ENCODE measurements at places on chromosomes 3 and 15.

GRCh38 chr15:40702077-40702476 lies 7.1 kb downstream of the RAD51 start:
- no peak for DNase-seq

GRCh38 chr3:109336291-109336861 lies 970 bp downstream of the DPPA4 start:
- no peak for DNase-seq

DNA sequence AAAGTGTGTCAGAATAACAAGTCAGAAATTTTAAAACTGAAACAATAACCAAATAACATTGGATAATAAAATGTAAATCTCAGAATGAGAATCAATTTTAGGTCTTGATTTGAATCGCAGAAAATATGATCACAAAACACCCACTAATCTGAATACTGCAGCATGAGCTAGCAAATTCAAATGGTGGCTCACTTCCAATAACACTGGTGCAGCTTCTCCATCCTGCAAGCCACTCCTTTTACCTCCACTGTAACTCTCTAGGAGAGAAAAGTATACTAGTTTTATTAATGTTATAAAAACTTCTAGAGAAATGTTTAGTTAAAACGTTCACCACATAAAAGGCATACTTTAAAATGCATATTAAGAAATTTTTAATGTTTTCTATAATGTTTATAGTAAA lies 30.4 kb downstream of the UBE3A start:
- no peak for DNase-seq

DNA sequence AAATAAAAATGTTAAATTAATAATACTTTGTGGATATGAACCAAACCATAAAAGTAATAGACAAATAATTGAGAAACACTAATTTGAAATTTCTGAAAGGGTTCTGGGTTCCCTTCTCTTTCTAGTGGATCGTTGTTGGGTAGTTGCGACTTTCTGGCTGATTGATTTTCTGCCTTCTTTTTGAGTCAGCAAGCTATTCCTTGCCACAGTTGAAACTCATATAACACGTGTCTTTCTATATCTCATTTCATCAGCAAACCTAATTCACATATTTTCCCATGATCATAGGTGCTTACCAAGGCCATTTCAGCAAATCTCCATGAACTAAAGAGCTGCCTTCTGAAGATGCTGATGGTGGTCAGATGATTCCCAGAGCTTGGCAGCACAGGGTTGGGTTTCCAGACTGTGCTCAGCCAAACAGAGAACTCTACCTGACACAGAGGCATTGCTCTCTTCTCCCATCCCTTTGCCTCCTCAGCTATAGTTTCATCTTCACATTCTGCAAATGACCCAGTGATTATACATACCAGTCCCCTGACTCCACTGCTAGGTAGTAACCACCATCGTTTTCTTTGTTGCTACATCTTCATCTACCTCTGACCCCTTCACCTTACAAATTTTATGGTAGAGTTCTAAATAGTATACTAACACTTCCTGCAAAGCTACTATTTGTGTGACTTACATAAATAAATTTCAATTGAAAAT lies 383.9 kb upstream of the DPH6 start:
- DNase-seq, result no peak

GRCh38 chr3:33054100-33055092 lies 42.5 kb downstream of the GLB1 start:
- no peak for DNase-seq

DNA sequence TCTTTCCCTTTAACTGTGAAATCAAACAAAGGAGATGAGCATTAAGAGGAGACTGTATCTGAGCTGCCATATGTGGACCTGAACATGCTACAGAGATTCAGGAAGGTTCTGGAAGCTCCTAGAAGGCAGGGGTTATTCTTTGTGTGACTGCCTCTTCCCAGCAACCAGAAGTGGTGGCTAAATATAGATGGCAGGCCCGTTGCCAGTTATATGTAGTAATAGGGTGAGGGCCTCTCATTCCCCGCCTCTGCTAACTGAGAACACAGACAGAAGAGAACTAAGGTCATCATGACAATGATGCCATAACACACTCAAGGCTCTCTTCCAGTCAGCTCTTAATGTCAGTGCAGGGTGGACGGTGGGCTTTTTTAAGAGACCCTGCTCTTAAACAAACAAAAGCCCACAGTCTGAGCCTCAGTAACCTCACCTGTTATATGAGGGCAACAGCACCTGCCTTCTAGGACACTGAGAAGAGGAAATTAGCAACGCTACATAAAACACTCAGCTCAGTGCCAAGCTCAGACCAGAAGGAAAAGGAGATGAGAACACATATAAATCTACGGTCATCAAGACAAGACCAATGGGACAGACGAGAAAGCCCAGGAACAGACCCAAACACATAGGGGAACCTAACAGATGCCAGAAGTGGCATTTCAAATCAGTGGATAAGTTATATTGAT lies 22.3 kb downstream of the CFAP92 start:
- no peak for DNase-seq

DNA sequence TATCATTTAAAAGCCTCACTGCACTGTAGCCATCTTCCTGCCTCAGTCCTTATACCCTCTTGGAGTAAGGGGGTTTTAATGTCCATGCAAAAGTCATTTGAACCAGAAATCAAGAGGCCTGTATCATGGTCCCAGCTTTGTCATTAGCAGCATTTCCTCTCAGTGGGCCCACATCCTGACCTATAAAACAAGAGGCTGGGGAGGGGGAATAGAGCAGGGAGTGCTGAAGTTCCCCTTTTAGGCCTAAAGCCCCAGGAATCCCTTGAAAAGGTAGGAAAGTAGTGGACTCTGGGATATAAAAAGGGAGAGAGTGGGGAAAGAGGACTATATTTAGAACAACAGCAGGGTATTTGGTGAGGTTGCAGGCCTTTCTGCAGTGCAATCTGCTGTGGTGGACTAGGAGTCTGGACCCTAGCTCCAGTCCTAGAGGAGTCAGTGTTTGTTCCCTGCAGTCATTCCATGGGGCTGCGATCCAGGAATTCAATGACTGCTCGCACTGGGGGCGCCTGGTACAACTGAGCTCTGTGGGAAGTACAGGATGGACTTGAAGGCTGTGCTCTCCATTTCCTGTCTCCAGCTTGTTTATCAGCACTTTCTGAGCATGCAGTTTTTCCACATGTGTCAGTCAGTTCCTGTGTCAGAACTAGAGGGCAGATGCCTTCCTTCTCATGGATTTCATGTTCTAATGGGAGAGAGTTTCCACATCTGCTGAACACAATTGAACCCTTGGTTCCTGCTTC lies 46.8 kb downstream of the PDHB start:
- DNase-seq, result no peak

GRCh38 chr15:32941823-32942222 lies 224.0 kb downstream of the GREM1 start:
- DNase-seq, result no peak

- DNase-seq, result peak; percentile 81
These were observed 325.4 kb downstream of the FOXP1 start for GRCh38 chr3:71258116-71258515.

DNA sequence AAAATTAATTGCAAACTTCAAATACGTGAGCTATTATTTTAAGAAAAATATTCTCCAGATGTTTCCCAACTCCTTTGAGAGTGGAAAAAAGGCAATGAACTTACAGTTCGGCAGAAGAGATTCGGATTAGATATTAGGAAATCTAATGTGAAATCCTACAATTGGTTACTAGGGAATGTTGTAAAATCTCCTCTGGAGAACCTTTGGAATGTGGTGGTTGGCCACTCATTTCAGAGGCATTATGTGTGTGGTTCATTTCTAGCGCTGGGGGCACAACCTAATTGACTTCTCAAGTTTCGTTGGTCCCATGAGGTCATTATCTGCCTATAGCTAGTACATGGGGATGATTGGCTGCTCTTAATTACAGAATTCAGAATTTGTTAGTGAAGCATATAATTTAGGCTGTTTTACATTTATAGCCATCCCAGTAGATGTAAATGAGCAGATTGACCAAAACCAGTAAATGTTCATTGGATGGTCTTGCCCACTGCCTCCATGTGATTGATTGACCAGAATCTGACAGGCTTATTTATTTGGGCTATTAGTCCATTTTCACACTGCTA lies 34.6 kb upstream of the CMSS1 start:
- DNase-seq, result no peak

DNA sequence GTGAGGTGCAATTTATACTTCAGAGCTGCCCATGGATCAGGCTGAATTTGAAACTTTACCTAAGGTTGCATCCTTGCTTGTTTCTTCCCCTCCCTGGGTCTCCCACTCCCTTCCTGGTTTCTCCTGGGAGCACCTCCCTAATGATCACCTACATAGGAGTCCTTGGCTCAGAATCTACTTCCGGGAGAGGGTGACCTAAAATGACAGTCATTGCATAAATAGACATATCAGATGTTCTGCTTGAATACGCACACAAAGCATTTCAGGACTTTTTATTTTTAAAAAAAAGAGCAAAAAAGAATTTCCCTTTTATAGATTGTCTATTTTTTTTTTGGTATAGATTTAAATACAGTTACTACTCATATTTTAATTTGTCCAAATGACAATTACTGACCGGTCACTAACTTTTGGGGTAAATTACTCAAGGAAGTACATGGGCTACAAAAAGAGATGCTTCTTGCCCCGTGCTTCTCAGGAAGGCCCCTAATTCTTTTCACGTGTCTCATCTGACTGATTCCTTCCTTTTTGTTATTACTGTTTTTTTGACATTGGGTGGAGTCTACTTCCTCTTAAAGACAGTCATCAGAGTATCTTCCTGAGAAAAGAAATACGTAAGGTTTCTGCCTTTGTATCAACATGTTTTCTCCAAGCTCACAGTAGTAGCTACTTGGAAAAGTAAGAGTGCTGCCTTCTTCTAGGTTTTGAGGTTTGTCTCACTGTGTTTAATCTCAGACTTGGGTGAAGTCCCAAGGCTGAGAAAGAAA lies 4.9 kb upstream of the MYZAP start:
- no peak for DNase-seq

GRCh38 chr3:46193436-46193835 lies 14.7 kb downstream of the CCR1 start:
- DNase-seq, result no peak

DNA sequence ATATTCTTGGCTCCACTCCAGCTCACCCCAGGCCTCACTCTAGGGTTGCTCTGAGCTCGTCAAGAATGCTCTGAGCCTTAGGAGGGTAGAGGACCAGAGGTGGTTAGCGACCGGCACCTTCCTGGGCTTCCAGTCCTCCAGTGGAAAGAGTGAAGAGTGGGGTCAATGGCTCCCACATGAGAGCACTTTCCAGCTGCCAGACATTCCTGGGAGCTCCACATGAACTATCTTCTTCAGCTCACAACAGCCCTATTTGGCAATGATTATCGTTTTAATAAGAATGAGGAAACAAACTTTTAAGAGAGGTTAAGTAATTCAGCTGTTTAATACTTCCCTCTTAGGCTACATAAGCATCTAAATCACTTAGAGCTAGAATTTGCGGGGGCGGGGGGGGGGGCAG lies 139.3 kb downstream of the STT3B start:
- DNase-seq, result no peak

DNA sequence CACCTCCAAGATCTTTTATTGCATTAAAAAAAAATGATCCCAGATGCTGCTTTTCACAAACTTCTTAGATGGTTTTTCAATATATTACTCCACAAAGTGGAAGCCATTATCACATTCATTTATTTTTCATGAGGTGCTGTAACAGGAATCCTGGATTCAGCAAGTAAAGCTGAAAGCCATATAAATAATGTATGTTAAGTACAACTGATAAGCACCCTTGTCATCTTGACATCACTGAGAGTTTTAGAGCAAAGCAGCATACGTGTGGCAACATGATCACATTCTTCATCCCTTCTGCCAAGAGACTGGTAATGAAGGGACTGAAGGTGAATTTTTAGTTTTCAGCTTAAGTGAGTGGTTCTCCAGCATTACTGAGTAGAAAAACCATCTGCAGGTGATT lies 44.9 kb upstream of the LRRFIP2 start:
- DNase-seq, result peak; percentile 1

GRCh38 chr3:172065527-172065926 lies 26.1 kb downstream of the FNDC3B start:
- no peak for DNase-seq

- DNase-seq, result no peak
These were observed 163.2 kb downstream of the SYNPR start for GRCh38 chr3:63441262-63441661.

DNA sequence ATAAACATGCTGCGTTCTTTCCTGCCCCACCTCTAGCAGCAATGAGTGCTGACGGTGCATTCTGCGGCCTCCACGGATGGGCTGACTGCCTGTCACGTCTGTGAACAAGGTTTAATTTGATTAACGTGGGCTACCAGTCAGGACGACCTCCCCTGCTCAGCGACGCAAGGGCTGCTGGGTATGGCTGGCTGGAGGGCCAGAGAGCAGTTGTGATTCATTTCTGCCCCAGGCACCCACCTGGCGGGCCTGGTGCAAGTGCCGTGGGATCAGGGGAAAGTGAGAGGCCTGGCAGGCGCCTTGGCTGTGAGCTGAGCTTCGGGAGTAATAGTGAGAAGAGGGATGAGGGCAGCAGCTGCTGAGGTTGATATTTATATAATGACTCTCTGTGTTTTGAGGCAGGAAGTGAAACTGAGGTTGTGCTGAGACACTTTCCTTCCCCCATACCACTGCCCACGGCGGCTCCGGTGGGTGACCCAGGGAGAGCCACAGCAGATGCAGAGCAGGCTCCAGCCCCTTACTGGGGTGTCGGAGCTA lies 190.4 kb upstream of the BCL6 start:
- no peak for DNase-seq

- no peak for DNase-seq
These were observed 180.8 kb downstream of the ATP10A start for GRCh38 chr15:25682340-25682739.

DNA sequence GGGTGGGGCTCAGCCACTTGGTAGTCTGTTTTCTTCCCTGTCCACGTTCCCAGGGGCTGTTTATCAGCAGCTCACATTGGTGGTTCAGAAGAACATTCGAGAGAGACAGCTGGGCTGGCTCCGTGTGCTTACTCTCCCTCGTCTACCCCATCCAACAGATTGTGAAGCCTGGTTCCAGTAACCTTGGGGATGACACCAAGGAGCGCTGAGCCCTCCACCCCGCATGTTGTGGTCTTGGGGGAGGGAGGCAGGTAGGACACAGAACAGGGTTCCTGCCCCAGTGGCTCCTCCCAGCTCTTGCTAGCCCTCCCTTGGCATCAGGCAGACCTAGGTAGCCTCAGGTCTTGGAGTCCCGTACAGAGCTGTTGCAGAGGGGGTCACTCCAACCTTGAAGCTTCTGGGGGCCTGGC lies 33.1 kb downstream of the KLF13 start:
- no peak for DNase-seq

DNA sequence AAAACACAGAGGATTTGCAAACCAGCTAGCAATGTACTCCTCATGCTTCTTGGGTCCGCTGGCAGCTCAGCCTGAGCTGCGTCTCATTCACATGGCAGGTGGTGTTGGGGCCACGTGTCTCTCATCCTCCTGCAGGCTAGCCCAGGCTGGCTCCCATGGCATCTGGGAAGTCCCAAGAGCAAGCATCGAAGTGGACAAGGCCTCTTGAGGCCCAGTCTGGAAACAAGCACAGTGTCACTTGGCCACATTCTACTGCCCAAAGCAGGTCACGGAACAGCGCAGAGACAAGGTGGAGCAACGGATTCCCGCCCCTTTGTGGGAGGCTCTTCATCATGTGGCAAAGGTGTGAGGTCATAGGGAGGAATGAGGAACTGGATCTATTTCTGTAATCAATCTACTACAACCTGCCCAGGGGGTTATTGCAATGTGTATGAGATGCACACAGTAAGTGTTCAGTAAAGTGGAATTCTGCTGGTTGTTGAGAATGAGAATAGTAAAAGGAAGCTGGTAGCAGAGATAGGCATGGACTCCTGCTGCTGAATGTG lies 128.3 kb downstream of the TPRA1 start:
- DNase-seq, result no peak

- no peak for DNase-seq
These were observed 79.7 kb upstream of the C2CD4B start for GRCh38 chr15:62244762-62245161.
